Jurkat, Clone E6-1 (cell line): ENCODE measurements at places on chromosomes 1 and 21.
A peak's percentile ranks its signal among the peaks of the same experiment; 100 is the strongest.

DNA sequence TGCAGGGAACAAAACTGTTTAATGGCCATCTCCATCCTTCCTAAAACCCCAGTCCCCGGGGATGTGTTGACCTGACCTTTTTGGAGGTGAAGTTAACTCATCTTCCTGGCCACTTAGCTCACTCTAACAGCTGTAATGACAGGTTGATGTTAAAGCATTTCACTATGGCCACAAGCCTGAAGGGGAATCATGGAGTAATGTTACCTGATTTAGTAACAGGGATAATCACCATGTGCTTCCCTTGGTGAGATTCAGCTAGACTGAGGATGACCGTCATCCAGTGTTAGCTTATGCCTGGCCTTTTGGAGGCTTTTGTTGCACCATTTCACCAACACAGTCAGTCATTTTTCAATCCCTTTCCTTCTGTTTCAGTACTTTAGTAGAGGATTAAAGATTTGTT lies 64.3 kb upstream of the RAVER2 start:
- no peak for DNase-seq

GRCh38 chr1:74505928-74506710 lies 6.3 kb downstream of the LRRC53 start:
- DNase-seq: no peak

GRCh38 chr1:72650843-72651435 lies 368.6 kb upstream of the NEGR1 start:
- no peak for DNase-seq

- DNase-seq: no peak
Observed at GRCh38 chr1:195637539-195637938, 970.7 kb downstream of the KCNT2 start.

DNA sequence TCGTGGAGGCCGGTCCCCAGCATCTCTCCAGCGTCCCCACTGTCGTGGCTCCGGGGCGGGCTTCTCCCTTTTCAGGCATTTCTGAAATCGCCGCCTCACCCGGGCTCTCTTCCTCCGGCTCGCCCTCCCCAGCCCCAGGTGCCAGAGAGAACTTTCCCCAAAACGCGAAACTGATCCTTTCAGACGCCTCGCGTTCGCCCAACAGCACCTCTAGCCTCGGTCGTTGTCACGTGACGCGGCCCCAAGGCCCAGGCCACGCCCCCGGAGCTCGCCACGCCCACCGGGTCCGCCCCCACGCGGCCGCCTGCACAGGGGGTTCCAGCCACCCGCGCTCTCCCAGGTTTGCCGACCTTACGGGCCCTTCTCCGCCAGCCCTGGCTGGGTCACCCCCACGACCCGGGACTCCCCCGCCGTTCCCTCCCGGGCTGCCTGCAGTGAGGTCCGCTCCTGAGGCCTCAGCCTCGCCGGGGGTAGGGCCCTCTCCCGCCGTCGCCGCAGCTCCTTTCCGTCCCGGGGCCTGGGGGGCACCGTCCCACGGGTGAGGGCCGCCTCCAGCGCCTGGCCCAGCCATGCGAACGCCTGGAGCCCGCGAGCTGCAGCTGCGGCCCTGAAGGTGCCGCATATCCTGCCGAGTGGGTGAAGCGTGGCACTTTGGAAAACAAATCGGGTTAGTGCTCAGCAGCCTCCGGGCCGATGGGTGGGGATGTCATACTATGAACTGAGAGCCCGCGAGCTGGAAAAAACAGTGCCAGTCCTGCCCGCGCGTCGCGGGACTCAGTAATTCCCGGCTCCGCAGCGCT lies 21.0 kb downstream of the H3-3A start:
- DNase-seq: peak; percentile 53

DNA sequence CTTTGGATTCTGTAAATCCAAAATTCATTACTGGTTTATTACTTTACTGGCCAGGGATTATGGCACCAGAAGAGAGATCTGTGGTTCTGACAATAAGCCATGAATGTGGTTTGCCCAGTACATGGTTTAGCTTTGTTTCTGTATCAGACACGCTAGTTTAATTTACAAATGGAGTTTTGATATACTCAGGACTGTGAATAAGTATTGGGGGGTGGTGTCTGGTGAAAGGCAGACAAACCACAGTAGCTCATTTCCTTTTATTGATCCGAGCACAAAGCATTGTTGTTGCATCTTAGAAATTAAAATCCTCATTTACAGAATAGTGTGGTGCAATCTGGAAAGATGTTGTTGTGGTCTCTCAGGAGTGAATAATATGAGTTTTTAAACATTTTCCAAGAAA lies 96.0 kb downstream of the ST6GALNAC3 start:
- DNase-seq: no peak

DNA sequence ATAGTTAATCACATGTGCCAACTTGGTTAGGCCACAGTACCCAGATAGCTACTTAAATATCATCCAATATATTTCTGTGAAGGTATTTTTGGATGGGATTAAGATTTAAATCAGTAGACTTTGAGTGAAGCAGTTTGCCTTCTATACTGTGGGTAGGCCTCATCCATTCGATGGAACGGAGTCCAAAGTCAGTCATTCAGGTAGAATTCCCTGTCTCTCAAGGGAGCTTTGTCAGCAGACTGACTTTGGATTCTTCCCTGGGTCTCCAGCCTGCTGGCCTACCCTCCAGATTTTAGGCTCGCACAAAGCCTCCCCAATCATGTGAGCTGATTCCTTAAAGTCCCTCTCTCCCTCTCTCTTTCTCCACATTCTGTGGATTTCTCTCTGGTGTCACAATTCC lies 145.1 kb upstream of the MAGI3 start:
- DNase-seq: no peak

DNA sequence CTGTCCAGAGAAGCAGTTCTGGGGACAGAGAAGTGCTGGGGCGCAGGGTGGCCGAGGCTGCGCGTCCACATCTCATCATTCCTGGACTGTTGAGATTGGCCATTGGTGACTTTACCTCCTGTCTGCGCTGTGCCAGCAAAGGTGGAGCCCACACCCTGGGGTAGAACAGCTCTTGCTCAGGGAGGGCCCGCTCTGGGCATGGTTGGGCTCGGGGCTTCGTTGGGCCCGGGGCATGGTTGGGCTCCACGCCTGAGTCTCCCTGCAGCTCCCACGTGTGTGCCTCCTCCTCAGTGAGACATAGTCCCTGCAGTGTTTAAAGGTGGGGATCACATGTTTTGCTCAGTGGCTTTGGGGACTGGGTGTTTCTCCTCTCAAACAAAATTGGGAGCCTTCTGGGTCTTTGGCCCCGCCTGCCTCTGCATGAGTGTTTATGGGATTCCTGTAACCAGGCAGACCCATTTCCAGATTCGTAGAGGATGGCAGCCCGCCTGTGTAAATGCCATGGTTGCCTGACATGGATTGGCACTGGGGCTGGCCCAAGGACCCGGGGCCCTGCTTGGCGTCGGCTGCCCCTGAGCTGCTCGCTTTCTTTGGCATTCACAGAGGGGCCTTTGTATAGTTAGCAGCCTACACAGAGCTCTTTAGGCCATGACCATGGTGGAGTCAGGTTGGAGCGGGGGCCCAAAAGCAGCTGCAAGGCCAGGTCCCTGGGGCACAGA lies 104.6 kb downstream of the TLR5 start:
- DNase-seq: no peak

DNA sequence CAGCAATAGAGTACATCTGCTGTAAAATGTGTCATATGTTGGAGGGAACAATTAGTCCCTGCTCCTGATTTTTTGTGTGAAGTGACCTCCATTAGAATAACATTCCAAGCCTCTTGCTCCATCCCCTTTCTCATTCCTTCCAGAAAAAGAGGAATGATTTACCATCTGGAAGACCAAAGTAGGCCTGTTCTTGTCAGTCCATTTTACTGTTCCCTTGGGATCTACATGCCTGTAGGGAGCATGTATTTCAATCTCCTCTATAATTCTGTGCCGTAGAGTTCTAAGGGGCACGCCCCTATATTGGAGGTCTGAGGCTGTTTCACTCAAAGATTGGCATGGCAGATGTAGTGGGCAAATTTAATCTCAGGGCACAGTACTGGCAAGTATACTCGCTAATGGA lies 48.8 kb upstream of the MAN1A2 start:
- DNase-seq: no peak

DNA sequence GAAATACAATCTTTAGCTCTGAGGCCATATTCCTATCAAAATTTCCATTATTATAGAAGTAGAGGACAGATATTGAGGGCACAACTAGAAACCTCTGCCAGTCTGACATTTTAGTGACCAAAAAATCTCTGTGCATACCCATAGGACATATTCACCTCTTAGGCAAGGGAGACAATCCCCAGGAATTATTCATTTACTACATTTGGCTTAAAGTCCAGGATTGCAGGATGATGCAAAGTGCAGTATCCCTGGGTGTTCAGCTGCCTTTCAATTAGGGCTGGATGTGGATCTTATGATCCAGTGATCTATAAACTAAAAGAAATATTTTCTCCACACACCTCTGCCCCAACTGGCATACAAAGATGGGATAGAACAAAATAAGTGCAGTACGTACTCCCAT lies 50.9 kb downstream of the PTGS2 start:
- DNase-seq: no peak

- peak; percentile 56 for DNase-seq
Observed at GRCh38 chr1:218273762-218274479, 11.2 kb upstream of the RRP15 start.

- DNase-seq: no peak
Observed at GRCh38 chr1:219128957-219129356, 44.7 kb upstream of the LYPLAL1 start.

DNA sequence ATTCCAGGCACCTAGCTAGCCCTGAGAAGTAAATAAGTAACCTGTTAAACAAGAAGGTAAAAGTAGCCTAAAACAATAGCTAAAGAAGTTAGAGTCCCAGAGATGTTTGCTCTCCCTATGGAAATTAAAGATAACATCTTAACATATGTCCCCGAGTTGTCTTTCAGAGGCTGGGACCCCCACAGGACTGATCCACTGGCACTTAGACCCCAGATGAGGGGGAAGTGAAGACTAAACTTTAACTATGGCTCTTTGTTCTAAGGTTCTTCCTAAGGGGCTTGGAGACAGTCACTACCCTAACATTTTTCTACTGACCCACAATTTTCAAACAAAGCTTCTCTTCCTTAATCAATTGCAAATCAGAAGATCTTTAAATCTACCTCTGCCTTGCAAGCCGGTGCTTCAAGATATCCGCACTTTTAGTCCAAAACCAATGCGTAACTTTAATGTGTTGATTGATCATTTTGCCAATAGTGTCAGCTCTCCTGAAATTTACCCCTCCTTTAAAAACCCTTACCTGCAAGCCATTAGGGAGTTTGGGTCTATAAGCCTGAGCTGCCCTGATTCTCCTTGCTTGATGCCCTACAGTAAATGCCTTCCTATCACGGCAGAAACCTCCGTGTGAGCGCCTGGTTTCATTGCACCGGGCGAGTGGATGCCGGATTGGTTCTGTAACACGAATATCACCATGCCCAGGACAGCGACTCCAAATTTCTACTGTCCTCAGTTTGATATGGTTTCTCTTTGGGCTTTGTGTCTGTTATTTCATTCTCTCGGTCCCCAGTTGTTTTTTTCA lies 404.4 kb downstream of the SIPA1L2 start:
- no peak for DNase-seq

DNA sequence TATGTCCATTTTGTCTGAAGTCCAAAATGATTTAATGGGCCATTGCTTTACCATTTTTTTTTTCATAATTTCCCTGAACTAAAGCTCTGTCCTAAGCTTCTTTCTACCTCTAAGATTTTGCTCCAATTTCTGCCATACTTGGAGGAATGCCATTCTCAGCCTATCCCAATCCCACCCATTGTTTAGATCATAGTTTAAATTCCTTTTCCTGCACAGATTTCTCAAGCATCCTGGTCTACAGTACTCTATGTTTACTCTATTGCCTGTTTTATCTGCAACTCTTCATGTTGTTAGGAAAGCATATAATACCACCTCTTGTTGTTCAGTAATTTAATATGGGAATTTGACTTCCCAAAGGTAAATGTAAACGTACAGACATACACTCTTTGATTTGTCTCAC lies 30.8 kb downstream of the ADAMTS1 start:
- no peak for DNase-seq

- DNase-seq: no peak
Observed at GRCh38 chr1:5504364-5504740, 487.9 kb downstream of the NPHP4 start.

DNA sequence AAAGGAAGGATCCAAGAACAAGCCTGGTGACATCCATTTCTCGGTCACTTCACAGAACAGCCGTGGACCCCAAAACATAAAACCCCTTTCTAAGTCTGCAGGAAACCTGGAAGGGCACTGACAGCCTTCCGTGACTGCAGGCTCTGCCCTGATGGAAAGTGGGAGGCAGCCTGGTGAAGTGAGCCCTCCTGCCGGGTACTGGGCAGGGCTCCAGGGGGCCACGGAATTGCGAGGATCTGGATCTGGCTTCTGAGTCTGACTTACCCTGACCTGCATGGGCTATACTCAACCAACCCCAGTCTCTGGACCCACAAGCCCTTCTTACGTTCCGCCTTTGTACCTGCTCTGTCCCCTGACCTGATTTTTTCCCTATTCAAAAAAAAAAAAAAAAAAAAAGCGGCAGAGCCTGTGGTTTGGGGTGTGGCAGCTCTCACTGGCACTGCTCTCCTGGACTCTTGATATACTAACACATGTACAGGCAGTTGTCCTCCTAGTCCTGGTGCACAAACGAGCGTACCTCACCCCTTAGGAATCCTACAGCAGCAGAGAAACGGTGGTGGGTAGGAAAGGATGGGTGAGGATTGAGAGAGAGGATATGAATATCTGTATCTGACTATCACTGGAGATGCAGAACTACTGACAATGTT lies 82.9 kb downstream of the BEND5 start:
- no peak for DNase-seq

DNA sequence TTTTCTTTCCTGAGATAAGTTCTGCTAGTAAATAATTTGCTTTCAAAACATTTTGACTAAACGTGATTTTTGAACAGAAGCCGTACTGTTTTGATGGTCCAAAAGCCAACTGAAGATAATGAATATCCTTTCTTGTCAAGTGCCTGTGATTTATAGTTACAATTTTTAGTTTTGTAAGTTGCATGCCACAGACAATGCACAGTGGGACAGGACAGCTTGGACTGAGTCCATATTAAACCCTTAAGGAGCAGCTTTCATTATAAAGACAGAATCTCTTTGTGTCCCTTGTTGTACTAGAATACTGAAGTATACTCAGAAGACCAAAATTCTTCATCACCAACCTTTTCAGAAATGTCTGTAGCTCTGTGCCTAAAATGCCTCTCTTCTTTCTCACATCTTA lies 92.2 kb downstream of the LTN1 start:
- no peak for DNase-seq

- no peak for DNase-seq
Observed at GRCh38 chr1:24103879-24104278, 8.1 kb downstream of the MYOM3 start.

DNA sequence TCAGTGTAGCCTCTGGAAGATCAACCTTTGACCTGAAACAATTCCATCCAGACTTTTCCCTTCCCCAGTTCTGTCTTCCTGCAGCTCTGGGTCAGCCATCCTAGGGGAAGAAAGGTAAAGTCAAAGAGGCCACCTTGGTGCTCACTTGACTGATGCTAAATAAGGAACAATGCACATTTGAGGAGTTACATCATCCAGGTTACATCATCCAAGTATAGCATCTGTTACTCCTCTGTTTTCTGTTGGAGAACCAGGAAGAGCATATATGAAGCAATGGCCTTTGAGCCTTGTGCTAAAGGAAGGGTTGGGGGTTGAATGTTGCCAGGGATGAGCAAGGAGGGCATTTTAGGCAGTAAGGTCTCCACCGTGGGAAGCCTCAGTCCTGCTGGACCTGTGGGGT lies 3.1 kb upstream of the DSCAM start:
- DNase-seq: no peak

- DNase-seq: no peak
Observed at GRCh38 chr1:181014477-181015250, 8.0 kb downstream of the STX6 start.
